ENCODE measurements at places on chromosomes 4 and X.

GRCh38 chr4:54741202-54741601, 83.4 kb downstream of the KIT start:
- DNase-seq: no peak

GRCh38 chrX:39998636-39999406, 98.9 kb downstream of the BCOR start:
- DNase-seq: no peak

GRCh38 chrX:1591863-1592469, 562 bp downstream of the AKAP17A start:
- no peak for DNase-seq

DNA sequence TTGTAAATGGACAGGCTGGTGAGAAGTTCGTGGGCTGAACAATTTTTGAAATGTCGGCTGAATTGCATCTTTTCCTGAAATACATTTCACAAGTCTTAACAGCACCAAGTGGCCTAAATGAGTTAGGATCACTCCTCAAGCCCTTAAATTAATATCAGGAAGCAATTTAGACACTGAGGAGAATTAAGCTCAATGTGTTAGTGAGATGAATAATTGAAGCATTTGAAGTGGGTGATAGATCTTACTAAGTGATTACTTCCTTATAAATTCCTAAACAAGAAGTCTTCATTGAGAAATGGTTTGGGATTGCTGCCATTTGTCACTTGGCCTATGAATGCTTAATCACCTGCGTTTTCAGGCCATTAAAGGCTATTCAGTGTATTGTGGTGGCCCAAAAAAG, 116.8 kb downstream of the NAA11 start:
- no peak for DNase-seq

DNA sequence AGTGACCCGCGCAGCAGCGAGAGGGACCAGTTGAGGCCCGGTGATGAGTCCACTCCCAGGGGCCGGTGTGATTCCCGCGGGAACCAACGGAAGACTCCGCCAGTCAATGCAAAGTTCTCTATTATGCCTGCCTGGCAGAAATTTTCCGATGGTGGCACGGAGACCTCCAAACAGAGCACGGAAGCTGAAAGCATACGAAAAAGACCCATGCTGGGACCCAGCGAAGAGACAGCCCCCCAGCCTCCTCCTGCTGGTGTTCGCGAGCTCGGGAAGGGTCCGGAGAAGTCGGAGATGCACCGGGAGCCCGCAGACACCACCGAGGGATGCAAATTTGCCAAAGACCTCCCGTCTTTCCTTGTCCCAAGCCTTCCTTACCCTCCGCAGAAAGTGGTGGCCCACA, 71.7 kb downstream of the AASDH start:
- DNase-seq: no peak

Measured in NCI-H2029 treated with DMSO at 0.1 percent for 48 hours (cell line).